ENCODE measurements at places on chromosomes 11 and 22. TPM values are rescaled to one million over a fixed set of nuclear protein-coding genes. Genes with fewer than 3 reads are reported as not detected.

GRCh38 chr22:46915950-46916730, 153.7 kb downstream of the TBC1D22A start:
- DNase-seq: no peak

The LRRN4CL gene
- total RNA-seq: 0.12 TPM

The RBMXL2 gene
- not detected for total RNA-seq

DNA sequence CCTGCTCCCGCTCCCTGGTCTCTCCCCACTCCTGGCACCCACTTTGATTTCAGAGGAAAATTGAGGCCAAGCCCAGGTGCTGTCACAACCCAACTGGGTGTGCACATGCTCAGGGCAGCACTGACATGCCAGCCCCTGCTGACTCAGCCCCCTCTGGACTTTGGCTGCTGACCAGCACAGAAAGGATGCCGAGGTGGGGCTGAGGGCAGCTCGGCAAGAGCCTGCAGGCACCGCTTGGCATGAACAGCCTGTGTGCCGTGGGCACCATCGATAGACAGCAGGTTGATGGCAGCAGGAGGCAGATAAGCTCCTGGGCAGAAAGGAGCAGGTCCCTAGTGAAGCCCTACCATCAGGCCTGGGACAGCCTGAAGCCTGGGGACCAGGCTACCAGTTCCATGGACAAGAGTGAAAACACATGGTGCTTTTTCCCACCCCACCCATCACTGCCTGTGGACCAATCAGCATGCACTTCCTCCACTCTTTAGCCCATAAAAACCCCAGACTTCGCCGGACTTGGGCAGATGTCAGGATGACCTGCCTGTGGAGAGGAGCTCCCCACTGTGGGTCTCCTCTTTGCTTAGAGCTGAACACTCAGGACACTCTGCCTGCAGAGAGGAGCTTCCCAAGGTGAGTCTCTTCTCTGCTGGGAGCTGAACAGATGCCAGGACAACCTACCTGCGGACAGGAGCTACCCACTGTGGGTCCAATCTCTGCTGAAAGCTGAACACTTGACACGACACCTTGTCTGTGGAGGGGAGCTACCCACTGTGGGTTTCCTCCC, 832.3 kb downstream of the DLG2 start:
- DNase-seq: no peak

- no peak for DNase-seq
These were observed 22.0 kb upstream of the ZC3H12C start for GRCh38 chr11:110071197-110071596.

DNA sequence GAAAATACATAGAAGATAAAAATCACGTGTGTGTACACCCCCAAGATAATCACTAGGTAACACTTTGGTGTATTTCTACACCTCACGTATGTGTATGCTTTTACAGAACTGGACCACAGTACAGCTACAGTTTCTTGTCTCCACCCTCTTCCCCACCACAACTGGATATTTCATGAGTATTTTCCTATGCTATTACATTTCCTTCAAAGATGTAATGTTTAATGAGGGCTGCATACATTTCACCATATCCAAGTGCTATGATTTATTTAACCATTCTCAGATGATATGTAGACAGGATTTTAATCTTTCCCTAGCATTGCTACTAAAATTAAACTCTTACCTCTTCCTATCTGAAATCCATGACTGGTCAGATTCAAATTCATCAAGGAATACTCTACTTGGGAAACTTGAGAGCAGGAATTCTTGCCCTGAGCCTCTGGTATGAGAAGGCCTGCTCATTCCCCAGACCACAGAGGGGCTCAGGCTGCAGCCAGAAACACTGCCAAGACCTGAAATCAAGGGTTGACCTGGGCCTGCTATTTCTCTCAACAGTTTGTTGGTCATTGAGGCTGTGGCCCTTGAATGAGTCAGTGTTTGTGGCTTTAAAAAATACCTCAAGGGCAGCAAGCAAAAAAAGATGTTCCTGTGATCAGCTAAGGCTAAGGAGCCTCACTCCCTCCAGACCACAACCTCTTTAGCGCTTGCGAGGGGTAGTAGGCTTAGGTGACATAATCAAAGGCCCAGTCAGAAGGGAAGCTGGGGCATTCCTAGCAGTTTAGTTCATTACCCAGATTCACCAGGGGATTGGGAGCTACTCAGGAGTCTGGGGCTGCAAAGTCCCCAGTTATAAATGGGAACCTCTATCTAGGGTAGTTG, 55.5 kb downstream of the ABTB2 start:
- no peak for DNase-seq

- peak; percentile 31 for DNase-seq
These were observed 25.6 kb downstream of the TXN2 start for GRCh38 chr22:36455571-36456463.

The PRODH gene
- total RNA-seq: 0.56 TPM

Measured in activated CD4-positive, alpha-beta memory T cell treated with anti-CD3 and anti-CD28 coated beads for 36 hours (primary cell).